CD4-positive, alpha-beta T cell treated with Interleukin-10 for 1 hour (primary cell): ENCODE measurements at places on chromosomes 6 and 20.

- no peak for DNase-seq
Measured at GRCh38 chr6:47111685-47112084, 69.6 kb upstream of the ADGRF1 start.

GRCh38 chr6:43338243-43338642 lies 29.6 kb upstream of the CRIP3 start:
- DNase-seq: no peak

- DNase-seq: peak; percentile 40
Measured at GRCh38 chr6:160013987-160014868, 45.3 kb downstream of the IGF2R start.

DNA sequence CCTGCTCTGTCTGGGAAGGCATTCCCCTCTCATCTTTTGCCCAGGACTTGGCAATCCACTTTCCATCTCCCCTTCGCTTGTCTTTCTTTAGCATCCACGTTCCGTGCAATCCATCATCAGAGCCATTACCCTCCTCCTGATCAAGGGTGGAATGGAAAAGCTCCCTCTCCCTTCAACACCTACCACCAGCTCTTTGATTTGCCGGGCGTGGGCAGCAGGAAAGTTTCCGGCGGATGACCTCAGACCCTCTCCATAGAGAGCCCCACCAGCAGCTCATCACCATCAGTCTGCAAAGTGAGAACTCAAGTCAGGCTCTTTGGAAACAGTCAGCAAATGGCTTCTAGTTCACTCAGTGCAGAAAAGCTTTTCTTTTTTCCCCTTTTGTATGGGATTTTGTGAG lies 76.2 kb downstream of the TSHZ2 start:
- DNase-seq: no peak

DNA sequence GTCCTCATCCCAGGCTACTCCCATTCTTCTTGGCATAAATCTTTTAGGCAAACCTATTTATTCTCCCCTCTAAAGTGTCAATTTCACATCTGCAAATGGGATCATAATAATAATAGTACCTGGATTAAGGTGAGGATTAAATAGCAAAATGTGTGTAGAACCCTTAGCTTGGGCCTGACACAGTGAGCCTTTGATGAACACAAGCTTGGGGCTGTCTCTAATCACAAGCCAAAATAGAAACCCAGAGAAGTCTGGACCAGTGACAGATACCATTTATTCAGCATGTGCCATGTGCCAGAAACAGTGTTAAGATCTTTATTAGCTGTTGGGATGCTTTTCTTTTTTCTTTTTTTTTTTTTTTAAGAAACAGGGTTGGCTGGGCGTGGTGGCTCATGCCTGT lies 14.9 kb upstream of the PARD6B start:
- DNase-seq: no peak

GRCh38 chr6:111852725-111853124 lies 20.5 kb downstream of the FYN start:
- DNase-seq: no peak

- DNase-seq: no peak
Measured at GRCh38 chr20:20505554-20505953, 137.7 kb downstream of the INSM1 start.

DNA sequence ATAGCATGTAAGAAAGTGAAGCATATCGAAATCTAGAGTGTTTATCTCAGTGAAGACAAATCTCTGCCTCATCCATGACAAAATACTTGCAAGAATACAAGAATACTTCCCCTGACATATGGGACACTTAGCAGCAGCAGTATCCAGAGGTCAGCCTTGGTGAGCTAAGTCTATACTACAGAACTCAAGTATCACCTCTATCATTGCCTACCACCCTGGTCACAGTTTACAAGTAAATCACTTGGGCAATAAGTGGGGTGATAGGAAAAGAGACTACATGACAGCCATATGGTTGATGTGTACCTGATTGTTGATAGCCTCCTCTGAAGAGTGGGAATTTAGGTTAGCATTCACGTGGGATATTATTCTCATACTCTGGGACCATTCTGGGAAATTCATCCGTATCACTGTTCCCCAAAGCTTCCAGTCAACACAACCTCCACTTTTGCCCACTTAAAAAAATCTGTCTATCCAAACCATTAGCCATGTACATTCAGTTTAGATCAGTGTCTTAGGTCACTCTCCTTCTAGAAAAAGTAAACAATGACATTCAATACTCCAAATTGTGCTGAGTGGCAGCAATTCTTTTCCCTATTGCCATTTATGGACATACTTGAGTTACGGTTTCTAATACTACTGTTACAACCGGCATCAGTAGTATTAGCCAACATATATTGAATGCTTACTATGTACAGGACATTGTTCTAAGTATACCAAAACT lies 118.2 kb upstream of the PRSS16 start:
- no peak for DNase-seq

DNA sequence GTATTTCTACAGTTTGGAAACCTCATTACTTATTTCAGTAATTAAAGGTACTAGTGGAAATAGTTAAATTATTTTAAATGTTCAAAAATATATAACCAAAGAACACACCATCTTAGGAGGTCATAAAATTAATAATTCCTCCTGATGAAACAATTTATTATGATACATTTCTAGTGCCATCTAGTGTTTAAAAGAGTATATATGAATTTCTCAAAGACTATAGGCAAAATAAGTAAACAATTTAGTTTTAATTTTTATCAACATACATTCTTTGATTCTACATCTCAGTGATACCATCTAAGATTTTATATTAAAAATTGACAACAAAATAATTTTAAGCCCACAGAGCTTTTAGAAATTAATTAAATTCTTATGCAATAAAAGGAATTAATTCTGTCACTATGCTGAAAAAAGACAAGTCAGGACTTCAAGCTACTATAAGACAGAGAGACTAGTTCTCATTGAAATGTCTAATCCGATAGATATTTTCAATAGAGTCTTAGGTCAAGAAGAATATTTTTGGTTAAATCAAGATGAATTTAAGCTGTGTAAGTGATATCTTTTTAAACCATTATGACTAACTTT lies 107.8 kb upstream of the RNF217 start:
- DNase-seq: no peak

GRCh38 chr6:119348748-119349360 lies 707 bp downstream of the MAN1A1 start:
- DNase-seq: peak; percentile 38

DNA sequence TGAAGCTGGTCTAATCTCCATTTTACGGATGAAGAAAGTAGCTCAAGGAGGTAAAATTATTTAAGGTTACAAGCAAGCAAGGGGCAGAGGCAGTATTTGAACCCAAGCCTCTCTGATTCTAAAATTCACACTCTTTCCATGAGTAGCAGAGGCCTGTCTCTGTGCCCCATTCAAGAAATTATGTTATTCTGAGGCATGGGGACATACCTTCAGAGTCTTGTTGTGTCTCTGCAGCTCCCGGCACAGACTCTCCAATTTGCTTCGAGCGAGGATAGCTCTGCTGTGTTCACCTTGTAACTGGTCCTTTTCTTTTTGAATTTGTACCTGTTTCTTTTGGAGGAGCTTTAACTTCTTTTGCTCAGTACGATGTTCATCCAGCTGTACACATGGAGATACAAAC lies 21.5 kb downstream of the TXLNB start:
- no peak for DNase-seq

GRCh38 chr6:99136488-99136887 lies 188.7 kb upstream of the FBXL4 start:
- no peak for DNase-seq

- DNase-seq: no peak
Measured at GRCh38 chr6:3433005-3433404, 23.8 kb downstream of the SLC22A23 start.

GRCh38 chr6:158072083-158072721 lies 90.5 kb downstream of the SYNJ2 start:
- DNase-seq: peak; percentile 68

GRCh38 chr6:4603291-4603690 lies 172.9 kb upstream of the CDYL start:
- DNase-seq: no peak

- no peak for DNase-seq
Measured at GRCh38 chr20:63688228-63689045, 8.0 kb upstream of the TNFRSF6B start.

DNA sequence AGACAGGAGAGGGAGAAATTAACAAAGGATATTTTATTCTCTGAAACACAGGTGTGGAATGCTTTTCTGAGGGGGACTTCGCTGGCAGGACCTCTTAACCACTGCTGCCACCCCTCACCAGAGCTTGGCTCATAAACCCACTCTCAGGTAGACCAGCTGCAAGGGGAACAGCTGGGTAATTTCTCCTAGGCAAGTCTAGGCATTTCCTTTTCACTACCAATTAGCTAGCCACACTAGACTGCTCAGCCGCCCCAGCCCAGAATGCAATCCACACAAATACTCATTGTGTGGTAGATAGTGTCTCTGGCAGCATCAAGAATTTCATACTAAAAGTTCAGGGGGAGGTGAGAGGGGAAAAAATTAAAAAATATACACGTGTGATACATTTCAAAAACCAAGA lies 267.6 kb upstream of the ID4 start:
- DNase-seq: no peak
